ENCODE measurements at places on chromosomes 5 and 9.

DNA sequence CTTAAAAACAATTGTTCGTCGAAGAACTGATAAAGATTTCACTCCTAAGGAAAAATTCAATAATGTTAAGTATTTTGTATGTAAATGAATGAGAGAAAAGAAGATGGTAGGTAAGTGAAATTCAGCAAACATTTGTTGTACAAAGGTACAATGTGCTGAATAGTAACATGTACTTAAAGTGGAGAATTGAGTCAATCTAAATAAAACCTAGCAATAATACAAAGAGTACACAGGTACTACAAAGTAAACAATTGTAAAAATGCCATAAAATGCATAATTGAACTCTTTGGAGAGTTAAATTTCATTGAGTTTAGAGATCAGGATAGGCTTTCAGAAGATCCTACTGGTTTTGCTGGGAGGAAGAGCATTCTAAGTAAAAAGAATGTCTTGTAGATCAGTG lies 82.9 kb downstream of the ERBIN start:
- DNase-seq: no peak

GRCh38 chr9:72577212-72577753 lies 55.9 kb downstream of the TMC1 start:
- DNase-seq: peak; percentile 91

- no peak for DNase-seq
These were observed 1.2 kb upstream of the ZDHHC11 start for GRCh38 chr5:852018-852417.

DNA sequence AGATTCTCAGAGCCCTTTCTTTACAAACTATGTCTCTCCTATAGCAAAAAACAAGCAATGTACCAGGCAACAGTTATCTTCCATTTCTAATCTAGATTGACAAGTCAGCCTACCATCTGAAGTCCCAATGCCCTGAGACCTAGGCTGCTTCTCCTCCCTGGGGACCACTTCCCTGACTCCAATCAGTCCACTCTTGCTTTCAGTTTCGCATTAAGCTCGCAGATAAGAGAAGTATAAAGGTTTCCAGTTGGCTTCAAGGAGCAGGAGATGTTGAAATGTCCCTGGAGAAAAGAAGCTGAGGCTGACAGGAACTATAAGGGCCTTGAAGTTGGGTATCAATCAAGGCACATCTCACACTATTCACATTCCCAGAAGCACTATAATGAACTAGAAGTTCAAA lies 32.3 kb downstream of the ERP44 start:
- peak; percentile 49 for DNase-seq

DNA sequence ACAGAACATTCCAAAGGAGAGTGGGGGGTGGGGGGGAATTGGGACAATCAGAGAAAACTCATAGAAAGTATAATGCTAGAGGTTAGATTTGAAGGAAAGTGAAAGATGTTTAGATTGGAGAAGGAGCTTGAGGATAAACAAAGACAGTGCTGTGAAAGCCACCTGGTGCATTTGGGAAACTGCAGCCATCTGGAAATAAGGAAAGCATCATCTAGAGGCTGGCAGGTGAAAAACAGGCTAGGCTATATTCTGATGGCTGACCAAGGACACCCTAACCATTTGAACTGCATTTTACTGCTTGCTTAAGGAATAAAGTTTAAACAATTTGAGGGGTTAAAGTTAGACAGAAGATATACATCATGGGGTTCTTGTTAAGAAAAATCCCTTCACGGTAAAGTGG lies 296.4 kb downstream of the CETN3 start:
- no peak for DNase-seq

GRCh38 chr9:77712533-77713130 lies 64.5 kb upstream of the GNA14 start:
- peak; percentile 97 for DNase-seq

DNA sequence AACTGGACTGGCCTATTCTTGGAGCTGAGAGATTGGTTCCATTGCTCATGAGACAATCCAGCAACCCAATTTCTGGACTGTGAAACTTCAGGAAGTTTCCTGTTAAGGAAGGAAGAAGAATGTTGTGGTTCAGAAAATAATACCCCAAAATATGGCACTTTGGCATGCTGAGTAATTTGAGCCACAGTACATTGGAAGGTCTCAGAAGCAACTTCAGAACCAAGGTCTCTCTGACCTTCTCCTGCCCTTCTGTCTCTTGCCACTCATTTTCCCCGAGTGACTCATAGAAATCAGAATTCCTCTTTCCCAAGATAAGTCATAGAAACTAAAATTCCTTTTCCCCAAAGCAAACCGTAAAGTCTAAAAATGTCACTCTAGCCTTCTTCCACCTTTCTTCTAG lies 1366.1 kb downstream of the PTPRD start:
- no peak for DNase-seq

DNA sequence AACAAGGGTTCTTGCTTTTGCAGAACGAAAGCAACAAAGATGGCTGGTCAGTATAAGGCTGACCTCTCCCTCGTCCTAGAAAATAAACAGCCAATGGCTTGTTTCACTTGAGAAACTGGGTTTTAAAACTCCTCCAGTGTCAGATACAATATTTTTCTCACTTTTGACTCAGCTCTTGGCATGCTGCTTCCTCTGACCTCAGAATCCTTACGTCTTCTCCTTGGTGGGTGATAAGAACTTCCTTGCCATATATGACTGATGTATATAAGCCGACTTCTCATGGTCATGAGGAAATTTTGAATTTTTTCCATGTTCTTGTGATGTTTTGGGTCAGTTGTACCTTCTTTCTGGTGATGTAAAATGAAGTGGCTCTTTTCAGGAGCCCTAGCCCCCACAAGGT lies 3.8 kb downstream of the ZNF618 start:
- DNase-seq: peak; percentile 94

DNA sequence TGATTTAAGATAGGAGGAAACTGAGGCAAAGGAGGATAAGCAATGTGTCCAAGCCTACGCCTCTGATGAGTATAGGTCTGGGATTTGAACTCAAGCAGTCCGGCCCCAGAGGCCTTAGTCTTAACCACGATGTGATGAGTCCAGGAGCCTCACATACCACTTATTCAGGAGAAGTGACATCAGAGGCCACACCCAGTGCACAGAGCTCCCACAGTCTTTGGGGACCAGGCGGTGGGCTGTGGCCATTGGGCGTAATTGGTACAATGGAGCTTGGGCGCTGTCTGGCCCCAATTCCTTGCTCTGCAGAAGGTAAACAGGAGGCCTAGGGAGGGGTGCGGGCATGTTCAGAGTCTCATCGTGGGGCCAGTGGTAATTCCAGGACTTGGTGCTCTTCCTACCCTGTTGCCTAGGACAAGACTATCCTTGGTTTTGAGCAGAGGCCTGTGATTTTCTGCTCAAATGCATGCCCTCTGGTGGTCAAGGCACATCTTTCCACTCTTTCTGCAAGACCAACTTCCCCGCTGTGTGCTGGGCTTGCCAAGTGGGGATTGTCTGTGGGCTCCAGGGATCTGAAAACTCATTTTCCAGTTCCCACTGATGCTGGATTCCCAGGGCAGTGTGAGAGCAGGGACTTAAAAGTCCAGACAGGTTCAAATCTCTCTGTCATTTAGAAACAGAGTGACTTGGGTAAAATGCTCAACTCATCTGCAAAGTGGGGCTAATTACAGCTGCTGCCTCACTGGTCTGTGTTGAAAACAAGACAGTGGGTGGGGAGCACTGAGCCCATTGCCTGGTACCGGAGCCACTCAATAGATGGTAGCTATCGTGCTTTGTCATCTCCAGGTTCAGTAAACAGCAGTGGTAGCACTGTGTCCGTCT lies 15.8 kb downstream of the NDST1 start:
- DNase-seq: peak; percentile 77

DNA sequence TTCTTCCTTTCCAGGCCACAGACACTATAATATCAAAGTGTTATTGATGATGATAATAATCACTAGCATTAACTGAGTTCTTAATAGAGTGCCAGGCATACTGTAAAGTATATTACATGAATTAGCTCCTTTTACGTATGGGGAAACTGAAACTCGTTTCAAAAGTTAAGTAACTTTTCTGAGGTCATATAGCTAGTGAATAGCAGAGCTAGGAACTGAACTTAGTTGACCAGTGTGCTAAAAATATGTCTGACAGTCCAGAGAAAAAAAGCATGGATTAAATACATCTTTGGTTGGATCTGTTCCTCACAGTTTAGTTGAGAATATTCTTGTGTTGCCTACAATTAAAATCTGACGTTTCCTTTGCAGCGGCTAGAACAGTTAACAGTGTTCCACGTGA lies 18.4 kb upstream of the CATSPER3 start:
- no peak for DNase-seq

DNA sequence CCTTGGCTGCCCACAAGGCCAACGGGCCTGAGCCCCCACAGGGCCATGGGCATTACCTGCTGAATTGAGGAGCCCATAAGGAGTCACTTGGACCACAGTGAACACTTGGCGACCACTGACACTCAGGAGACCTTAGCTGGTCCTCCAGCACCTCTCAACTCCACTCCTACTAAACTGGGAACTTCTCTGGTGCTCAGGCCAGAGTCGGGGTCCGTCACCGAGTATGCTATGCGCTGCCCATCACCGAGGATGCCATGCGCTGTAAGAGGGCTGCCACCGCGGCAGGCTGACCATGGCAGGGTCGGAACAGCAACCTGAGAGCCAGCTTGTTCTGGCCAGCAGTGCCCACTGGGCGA lies 600 bp upstream of the SQSTM1 start:
- no peak for DNase-seq

- DNase-seq: no peak
These were observed 392.3 kb upstream of the MEF2C start for GRCh38 chr5:89275066-89275855.

DNA sequence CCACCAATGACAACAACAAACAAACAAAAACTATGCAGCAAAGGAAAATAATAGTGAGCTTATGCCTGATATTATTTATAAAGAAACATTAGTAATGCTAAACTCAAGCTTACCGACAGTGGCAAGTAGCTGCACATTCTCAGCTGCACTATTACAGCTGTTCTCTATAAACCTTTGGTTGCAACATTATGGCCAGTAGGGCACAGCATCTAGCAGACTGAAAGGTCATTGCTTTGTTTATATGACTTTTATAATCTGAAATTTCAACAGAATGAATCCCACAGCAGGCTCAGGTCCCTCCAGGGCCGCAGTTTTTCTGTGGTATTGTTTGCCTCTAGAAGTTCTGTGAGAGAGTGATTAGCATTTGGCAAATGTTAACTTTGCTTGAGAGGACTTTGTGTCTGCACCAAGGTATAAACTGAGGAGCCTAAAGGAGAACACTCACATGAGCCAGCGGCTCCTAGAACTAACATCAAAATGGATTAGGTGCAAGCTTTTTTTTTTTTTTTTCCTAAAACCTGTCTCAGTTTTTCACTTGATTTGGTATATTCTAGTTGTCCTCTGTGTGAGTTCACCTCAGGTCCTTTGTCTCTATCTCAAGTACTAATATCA lies 58.3 kb downstream of the IZUMO3 start:
- no peak for DNase-seq

- DNase-seq: peak; percentile 40
These were observed 5.8 kb downstream of the DPP7 start for GRCh38 chr9:137108608-137109249.

GRCh38 chr5:172958331-172959046 lies 735 bp upstream of the RPL26L1 start:
- DNase-seq: peak; percentile 59

DNA sequence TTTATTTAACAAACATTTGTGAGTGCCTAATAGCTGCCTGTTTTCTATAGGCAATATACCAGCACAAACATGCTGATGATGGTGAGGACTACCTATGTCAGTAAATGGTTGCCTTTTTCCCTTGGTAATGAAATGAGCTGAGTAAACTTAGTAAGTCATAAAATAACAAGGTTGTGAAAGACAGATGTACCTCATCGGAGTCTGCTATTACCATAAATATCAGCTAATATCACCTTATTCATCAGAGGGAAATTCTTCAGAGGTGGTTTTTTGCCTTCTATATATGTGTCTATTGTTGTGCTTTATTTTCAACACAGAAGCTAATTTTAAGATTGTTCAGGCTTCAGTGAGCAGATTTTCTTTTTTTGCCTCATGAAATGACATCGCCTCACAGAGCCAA lies 1040.5 kb downstream of the DTWD2 start:
- no peak for DNase-seq

DNA sequence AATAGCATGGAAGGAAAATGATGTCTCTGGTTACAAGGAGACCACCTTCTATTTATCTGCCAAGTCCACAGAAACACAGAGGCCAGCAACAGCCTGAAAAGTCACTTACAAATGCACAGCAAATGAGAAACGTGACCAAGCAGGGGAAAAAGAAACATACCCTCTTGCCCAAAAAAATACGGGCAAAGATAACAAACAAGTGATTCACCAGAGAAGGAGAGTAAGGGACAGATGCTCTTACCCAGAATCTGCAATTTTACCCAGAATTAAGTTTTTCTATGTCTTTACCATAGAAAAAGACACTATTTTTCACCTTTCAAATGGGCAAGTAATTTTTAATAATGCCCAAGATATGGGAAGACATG lies 28.1 kb downstream of the CAMSAP1 start:
- DNase-seq: no peak

- DNase-seq: peak; percentile 79
These were observed 76.6 kb downstream of the RORB start for GRCh38 chr9:74573640-74574191.

- DNase-seq: no peak
These were observed 10.8 kb upstream of the IFNA2 start for GRCh38 chr9:21395778-21396717.

Measured in amniotic epithelial cell (primary cell).